Fibroblast of gingiva (primary cell): ENCODE measurements at places on chromosomes 3 and 15.

DNA sequence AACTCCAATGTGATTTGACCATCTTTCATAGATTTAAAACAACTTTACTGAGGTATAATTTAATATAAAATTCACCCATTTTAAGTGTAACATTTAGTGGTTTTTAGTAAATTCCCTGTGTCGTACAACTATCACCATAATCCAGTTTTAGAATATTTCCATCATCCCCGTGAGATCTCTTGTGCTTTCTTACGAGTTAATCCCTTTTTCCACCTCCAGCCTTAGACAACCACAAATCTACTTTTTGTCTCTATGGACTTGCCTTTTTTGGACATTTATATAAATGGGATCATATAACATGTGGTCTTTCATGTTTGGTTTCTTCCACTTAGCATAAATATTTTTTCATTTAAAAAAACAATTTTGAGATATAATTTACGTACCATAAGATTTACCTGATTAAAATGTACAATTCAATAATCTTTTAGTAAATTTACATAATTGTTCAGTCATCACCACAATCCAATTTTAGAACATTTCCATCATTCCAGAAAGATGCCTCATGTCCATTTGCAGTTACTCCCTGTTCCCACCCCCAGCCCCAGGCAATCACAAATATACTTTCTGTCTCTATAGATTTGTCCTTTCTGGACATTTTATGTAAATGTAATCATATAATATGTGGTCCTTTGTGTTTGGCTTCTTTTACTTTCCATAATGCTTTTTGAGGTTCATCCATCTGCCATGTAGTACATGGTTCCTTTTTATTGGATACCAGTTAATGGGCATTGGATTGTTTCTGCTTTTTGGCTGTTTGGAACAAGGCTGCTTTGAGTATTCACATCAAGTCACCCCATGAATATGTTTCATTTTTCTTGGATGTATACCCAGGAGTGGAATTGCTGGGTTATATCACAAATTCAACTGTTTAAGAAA lies 3.1 kb downstream of the OXSR1 start:
- DNase-seq = peak; percentile 55

DNA sequence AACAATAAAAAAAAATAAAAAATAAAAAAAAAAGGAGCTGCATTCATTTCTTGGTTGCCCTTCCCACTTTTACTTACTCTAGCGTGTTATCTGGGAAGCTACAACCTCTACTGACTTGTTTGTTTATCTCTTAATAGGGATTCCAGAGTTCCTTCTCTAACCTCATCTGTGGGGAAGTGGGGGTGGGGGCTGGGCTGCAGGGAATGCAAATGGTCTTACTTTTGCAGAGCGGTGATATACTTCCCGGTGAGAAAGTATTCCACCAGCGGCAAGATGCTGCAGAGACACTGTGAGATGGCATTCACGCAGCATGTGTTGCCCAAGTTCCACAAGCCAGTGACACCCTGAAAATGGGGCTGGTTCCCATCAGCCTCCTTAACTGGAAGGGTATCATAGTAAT lies 2.1 kb downstream of the USP50 start:
- no peak for DNase-seq

GRCh38 chr3:149662240-149662887 lies 4.5 kb upstream of the WWTR1 start:
- DNase-seq = no peak

DNA sequence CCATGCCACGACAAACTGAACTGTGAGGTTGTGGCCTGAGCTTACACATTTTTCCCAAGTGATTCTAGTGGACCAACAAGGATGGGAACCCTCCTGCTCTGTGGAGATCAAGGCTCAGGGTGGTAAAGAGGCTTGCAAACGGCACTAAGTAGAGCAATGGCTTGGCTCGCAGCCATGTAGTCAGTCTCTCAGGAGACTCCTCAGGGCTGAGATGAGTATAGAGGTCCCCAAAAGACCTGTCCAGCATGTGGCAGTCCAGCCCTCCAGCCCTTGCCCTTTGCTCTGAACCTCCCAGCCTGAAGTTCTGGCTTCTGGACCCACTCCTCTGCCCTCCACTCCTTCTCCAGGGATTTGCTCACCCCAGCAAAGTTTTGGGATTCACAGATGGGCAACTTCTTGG lies 8.3 kb upstream of the CAMP start:
- no peak for DNase-seq

DNA sequence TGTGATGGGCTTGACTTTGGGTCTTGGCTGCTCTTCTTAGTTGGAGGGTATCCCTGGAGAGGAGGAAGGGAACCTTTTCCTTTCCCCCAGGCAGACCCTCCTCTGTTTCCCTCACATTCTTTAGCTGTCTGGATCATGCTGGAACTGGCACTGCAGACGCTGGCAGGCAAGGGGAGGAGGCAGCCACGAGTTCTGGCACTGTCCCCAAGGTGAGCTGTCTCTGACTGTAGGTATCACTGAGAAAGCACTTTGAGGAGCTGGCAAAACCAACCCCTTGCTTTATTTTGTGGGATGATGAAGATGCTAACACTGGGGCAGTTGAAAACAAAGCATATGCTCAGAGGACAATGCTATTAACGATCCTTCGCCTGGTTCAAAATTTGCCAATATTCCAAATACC lies 175.0 kb downstream of the SOX2 start:
- DNase-seq = no peak

- no peak for DNase-seq
Observed at GRCh38 chr3:173096994-173097785, 43.8 kb downstream of the SPATA16 start.

DNA sequence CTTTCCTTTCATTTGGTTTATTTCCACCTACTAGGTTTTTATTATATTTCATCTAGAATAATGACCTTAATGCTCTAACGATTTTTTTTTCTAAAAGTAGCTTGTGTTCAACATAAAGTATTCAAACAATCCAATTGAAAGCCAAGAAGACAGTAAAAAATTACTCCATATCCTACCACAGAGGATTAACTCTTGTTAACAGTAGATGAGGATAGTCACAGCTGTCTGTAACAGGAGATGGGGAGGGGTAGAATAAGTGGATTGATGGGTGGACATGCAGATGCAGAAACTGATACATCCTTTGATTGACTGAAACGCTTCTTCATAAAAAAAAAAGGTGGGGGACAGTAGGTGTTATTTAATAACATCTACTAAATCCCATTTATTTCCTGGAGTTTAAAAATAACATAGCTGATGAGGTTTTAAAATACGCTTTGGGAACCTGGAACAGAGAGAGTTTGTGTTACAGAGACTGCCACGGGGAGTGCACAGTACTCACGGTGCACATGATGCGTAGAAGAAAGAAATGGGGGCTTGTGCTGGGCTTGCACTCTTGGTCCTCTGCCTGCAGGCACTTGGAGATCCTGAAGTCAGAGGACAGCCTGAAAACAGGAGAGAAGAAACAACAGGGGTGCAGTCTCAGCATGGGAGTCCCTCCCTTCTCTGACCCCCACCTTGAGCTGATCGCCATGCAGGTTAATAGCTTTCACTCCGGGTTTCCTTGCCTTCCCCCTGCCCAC lies 226.7 kb downstream of the THSD4 start:
- no peak for DNase-seq

DNA sequence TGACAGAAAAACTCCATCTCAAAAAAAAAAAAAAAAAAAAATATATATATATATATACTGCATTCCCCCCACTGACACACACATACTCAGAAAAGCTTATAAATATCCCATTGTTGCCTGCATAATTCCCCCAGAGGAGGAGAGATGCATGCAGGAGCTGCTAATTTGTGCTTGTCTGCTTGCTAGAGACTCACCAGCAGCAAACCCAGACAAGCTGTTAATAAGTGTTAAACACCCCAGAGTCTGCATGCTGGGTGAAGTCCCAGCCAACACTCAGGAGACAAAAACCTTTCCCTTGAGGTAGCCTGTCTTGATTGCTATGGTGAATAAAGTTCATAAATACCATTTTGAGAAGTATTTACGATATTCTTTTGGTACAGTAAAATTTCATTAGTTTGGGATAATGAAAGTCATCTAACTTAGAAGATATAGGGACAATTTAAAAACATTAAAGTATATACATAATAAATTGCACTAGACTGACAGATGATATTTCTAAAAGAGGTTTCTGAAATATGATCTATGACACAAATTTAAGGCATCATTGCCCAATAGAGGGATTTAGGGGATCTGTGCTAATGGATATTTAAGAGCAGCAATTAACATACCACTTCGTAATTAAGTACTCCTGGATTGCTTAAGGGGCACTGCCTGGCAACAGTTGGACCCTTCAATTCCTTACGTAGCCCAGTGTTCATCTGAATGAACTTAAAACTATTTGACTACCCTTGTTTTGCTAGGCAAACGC lies 400.0 kb upstream of the C2CD4B start:
- no peak for DNase-seq

- DNase-seq = peak; percentile 28
Observed at GRCh38 chr3:52231502-52232278, 6.2 kb upstream of the TLR9 start.
